Stimulated activated CD8-positive, alpha-beta memory T cell treated with anti-CD3 and anti-CD28 coated beads, Interleukin-2, amount 100 ng/mL, for 1 hour (primary cell): ENCODE measurements at places on chromosomes 6 and 20.

GRCh38 chr6:4371207-4371921 is 236.0 kb upstream of the ECI2 start:
- no peak for DNase-seq

GRCh38 chr6:31927242-31927862 is at the start of gene C2:
C2 (plus strand) TSS chr6:31927717; CDS start chr6:31927753, 36 bp downstream.
- DNase-seq, result no peak

- DNase-seq, result no peak
These were observed 593 bp downstream of the MMP24 start for GRCh38 chr20:35226884-35227681.

DNA sequence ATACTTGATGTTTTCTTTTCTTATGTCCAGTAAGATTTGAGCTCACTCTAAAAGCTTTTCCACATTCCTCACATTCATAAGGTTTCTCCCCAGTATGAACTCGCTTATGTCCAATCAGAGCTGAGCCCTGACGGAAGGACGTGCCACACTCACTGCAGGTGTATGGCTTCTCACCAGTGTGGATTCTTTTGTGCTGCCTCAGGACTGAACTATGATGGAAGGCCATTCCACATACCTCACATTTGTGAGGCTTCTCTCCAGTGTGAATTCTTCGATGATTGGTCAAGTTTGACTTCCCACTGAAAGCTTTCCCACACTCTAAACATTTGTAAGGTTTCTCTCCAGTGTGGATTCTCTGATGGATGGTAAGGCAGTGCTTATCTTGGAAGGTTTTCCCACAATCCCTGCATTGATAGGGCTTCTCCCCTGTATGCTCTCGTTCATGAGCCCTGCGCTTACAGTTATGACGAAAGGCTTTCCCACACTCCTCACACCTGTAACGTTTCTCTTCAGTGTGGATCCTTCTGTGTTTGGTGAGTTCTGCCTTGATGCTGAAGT is 9.9 kb downstream of the ZNF311 start:
- no peak for DNase-seq

- DNase-seq, result no peak
These were observed 207.3 kb downstream of the PLCB1 start for GRCh38 chr20:8339349-8339748.

DNA sequence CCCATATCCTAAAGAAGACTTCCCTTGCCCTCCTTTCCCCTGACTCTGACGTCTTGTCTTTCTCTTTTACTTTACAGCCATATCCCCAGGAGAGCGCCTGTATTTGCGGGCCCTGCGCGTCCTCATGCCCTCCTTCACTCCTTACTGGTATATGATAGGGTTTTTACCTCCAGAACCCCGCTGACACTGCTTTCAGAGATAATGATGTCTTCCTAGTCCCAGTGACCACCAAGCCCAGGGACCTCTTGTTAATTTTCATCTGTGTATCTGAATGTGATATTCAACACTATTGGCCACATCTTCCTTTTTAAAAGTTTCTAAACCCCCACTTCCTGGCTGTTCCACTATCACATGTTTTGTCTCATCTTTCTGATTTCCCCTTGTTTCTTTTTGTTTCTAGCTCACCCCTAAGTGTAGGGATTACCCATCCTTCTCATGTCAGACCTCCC is 102.0 kb downstream of the HIVEP1 start:
- no peak for DNase-seq
